ENCODE measurements at places on chromosomes 4 and X.

GRCh38 chrX:110242371-110242770, 75.5 kb downstream of the AMMECR1 start:
- no peak for DNase-seq

- no peak for DNase-seq
These were observed 33.6 kb upstream of the HEPH start for GRCh38 chrX:66130469-66130868.

DNA sequence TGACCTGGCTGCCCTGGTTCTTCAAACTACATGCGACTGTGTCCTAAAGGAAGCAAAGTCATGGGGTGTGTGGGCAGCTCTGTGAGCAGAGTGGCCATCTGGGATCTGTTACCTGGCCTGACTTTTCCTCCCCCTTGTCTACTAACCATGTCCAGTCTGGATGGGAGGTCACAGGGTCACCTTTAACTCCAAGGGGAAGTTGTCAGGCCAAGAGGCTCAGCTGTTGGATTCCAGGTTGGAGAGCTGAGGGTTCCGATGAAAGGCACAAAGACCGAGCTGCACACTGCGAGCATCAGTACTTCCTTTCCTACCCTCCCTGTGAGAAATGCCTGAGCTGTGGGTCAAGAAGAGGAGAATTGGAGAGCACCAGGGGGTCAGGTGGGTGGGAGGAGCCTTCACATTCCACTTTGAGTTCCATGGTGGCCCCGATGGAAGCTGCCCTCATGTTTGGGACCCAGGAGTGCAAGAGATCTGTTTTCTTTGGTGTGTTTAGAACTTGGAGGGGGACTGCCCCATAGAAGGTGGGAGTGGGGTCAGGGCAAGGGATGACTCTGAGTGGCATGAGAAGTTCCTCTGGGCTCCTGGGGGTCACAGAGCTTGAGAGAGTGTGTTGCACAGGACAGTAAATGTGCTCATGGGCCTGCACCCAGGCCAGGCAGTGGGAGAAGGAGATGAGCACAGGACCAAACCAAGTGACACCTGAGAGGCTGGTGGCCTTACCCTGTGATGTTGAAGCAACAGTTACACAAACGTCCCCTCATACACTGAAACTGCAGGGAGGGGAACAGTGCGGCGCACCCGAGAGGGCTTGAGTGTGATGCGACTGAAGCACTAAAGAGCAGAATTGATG, 36.2 kb downstream of the RGS12 start:
- no peak for DNase-seq

GRCh38 chr4:178275671-178276360, 833.6 kb upstream of the AGA start:
- DNase-seq: no peak

DNA sequence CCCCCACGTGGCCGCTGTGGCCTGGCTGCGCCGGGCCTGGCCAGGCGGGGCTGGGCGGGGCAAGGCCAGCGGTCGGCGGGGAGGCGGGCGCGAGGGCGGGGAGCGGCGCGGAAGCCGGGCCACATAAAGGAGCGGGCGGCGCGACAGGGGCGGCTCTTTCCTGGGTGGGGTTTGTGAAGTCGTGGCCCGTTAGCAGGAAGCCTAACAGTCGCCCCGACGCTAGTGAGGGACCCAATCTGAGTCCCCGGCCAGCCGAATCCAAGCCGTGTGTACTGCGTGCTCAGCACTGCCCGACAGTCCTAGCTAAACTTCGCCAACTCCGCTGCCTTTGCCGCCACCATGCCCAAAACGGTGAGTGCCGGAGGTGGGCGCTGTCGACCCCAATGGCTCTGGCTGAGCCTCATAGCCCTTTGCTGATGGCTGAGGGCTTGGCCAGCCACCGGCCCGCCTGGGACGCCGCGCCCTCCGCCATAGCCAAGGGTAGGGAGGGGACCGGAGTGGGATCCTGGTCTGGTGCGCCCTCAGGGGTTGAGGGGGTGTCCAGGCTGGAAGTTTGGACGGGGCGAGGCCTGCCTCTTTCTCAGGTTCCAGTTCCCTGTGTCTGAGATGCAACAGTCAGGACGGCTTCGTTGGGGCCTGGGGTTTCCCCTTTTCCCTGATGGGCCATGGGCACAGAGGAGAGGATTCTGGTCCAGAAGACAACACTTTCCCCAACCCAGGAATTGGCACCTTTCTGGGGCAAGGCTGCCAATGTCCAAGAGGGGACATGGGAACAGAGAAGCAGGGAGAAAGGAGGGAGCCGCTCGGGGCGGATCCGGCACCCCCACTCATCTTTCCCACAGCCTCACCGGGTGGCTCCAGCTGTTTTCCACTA, at the start of gene MSN:
TSS of gene MSN (plus strand) at position 152 of the 874 bp plus-strand sequence. CDS start at position 340, 188 bp downstream.
- DNase-seq: no peak

- no peak for DNase-seq
These were observed 15.9 kb downstream of the PCGF3 start for GRCh38 chr4:721261-722168.

DNA sequence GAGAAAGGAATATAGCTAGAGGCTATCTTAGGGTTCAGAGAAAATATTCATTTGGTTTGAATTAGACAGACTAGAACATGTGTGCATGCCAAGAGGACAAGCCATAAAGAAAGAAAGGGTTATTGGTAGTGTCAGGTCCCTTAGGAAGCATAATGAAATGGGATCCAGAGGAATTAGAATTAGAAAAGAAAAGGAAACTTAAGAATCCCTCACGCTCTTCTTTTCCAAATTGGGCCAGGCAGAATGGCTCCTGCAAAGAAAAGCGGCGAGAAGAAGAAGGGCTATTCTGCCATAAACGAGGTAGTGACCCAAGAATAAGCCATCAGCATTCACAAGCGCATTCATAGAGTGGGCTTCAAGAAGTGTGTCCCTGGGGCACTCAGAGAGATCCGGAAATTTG, 4.9 kb upstream of the ABCG2 start:
- no peak for DNase-seq

- DNase-seq: no peak
These were observed 1537.8 kb upstream of the PABPC4L start for GRCh38 chr4:135739354-135739753.

- no peak for DNase-seq
These were observed 416.6 kb upstream of the MAGEB18 start for GRCh38 chrX:25721564-25721963.

DNA sequence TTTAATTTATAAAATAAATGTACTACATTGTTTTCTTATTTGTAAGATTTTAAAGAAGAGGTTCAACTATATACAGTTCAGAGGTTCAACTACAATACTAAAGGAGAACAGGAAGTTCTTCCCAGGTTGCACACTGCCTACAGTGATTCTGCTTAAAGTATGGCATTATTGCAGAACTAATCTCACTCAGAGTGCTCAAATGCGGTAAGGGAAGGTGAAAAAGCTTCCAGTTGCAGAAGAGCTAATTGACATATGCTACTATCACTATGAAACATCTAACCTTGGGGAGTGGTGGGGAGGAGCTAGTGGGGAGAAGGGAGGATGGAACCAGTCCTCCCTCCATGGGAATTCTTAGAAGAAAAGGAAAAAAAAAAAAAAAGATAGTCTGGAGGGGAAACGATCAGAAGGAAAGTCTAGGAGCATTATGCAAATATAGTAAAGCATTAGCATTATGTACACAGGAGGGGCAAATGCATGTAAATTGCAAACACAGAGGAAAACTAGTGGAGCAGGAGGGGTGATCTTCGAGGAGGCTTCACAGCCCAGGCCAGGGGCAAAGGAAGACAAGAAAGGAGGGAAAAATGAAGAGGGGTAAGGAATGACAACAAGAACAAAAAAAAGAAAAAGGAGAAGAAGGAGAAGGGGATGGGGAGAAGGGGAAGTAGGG, 32.0 kb upstream of the MMAA start:
- DNase-seq: no peak

GRCh38 chr4:24413311-24413784, 171.0 kb downstream of the DHX15 start:
- DNase-seq: no peak

DNA sequence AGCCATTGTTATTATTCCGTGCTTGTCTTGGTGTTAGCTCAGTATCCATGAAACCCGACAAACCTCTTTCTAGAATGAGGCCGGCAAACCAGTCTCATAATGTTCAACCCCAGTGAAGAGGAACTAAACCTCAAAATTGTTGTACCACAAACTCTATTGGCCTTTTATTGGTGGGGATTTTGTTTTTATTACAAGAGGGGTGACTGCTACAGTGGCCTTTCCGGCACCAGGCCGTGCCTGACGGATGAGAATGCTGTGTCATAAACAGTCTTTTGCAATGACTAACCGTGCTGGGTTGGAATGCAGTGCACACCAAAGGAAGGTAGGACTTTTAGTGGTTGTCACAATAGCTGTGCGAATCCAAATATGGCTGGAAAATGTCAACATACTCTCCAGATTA, 60.8 kb downstream of the SHROOM2 start:
- DNase-seq: no peak

DNA sequence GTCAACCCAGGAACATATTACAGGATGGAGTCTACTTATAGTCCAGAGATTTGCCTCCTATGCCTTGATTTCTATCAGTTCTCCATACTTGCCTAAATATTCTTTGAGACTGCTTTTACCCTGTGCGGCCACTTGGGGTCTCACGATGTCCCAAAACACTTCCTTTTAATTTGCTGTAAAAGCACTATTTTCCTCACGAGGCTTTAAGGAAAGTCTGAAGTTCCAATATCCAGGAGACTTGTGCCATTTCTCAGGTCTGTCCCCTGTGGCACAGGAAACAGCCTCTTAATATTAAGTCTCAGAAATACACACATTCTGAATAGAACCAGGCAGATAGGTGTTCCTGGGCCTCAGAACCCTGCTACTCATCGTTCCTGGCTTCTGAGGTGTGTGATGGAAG, 142.9 kb downstream of the TMEM164 start:
- no peak for DNase-seq

DNA sequence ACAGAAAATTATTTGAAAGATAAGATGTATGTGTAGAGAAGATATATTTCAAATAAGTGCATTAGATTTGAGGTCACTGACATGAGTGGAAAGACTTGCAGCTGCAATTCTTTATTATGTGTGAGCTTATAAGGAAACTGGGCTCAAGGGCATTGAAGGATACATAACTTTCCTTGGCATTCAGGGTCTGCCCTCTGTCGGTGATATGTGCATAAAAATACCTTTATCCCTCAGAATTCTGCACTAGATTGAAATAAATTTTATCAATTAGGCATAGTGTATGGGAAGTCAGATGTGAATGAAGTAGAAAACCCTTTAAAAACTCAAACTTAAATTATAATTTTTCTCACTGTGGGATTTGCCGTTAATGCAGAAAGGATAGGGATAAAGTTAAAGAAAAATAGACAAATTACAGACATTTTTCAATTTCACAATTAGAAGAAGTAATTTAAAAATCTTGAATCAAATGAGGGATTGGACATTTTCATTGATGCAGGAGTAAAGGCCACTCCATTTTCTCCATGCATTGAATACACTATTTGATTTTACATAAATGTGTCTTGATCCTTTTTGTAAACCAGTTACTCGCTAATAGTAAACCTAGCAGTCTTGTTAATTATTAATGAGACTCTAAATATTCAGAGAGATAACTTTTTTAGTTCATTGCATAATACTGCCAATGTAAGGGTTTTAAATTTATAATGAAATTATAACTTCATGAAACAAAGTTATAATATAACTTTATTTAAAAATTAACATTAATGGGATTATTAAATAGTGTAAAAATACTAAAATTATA, 21.0 kb upstream of the ETNPPL start:
- DNase-seq: no peak

DNA sequence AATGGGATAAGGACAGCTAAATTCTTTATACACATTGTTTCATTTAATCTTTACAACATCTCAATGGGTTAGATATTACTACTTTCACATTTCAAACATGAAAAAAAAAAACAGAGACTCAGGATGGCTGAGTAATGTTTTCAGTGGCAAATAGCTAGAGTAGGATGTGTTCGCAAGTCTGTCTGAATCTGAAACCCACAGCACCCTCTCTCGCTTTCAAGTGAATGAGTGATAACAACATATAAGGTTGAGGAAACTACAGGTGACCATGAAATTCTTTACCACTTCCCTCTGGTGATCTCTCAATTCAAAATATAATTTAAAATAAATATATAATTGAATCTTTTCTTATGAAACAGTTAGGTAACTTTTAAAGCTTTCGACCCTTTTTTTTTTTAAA, 162.6 kb downstream of the PRR32 start:
- DNase-seq: no peak

DNA sequence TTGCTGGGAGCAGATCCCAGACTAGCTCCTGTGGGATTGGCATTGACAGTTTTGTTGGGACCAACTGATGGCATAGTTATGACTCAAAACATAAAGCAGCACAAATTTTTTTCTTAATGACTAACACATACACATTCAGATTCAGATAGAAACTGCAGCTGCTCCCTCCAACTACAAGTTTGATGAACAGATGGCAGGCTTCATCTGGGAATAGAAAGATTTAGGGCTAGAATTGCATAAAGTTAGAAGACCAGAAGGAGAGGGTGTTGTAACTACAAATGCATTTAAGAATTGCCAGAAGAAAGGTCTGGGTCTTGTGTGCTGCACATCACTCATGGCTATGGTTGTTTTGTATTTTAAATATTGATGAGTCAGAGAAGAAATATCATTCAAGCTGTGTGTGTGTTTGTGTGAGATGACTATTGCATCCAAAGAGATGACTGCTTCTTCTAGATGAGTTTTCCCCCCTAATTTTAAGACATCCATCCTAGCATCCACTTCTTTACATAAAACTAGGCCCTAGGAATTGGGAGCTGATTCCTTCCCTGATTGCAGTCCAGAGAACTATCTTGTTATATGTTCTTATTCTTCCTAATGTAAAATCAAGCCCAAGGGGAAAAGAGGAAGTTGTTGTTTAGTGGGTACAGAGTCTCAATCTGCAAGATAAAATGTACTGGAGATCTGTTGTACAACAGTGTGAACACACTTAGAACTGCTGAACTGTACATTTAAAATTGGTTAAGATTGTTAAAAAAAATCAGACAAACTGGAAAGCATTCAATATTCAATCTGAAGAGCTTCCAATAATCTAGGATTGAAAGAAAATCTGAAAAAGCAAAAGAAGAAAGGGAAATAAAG, 175.1 kb downstream of the PARM1 start:
- DNase-seq: no peak

GRCh38 chr4:6526671-6527091, 48.3 kb upstream of the MAN2B2 start:
- DNase-seq: no peak

- DNase-seq: no peak
These were observed 194.6 kb upstream of the STK26 start for GRCh38 chrX:131828482-131828881.

GRCh38 chrX:145818186-145819113, 821 bp downstream of the SLITRK2 start:
- DNase-seq: no peak

DNA sequence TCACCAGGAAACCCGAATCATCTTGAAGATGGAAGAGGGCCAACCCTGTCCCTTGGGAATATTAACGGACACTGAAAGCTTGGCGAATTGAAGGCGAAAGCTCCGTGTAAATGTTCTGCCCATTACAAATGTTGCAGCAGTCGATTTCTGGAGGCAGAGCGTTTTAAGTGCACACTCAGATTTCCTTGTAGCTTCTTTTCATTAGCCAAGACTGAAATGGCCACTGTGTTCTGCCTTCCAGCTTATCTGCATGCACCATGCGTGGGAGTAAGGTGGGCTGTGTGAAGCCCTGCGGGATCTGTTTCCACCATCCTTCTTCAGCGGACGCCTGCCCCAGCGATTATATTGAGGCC, 1.3 kb downstream of the SMIM20 start:
- DNase-seq: no peak

- DNase-seq: no peak
These were observed 48.3 kb downstream of the CD99L2 start for GRCh38 chrX:150849996-150850720.

Measured in cerebellar nuclear complex (tissue), 1 donor.